A549 treated with ZK216348 at 1 μM for 4 hours (cell line): ENCODE measurements at places on chromosomes 16 and 17. TPM values are rescaled to one million over a fixed set of nuclear protein-coding genes. Genes with fewer than 3 reads are reported as not detected.

The MT1B gene
- total RNA-seq, result not detected in 5 replicates

The DHX38 gene
- total RNA-seq, result 43.6 to 56.4 TPM (median 54.9 TPM) in 5 replicates

The BICDL2 gene
- total RNA-seq, result not detected in 5 replicates

The CIAO3 gene
- total RNA-seq, result 16.4 to 29.7 TPM (median 25.3 TPM) in 5 replicates

The KPNA2 gene
- total RNA-seq, result 455 to 555 TPM (median 478 TPM) in 5 replicates

The CA5A gene
- not detected in 5 replicates for total RNA-seq

The JPT2 gene
- 168 to 242 TPM (median 184 TPM) in 5 replicates for total RNA-seq

The PLA2G10 gene
- total RNA-seq, result 0.38 to 0.41 TPM (median 0.39 TPM) in 3 of 5 replicates, not detected in the others

The DNAI2 gene
- not detected in 5 replicates for total RNA-seq

The GAS2L2 gene
- total RNA-seq, result 0.06 to 0.08 TPM in 2 of 5 replicates, not detected in the others

The TP53TG3F gene
- 0.07 to 0.26 TPM in 2 of 5 replicates, not detected in the others for total RNA-seq

The GPR142 gene
- total RNA-seq, result not detected in 5 replicates

The UTS2R gene
- total RNA-seq, result not detected in 5 replicates

The SLC9A5 gene
- 1.0 to 2.1 TPM (median 1.6 TPM) in 5 replicates for total RNA-seq

The DRC3 gene
- 1.8 to 2.8 TPM (median 2.4 TPM) in 5 replicates for total RNA-seq

The OMG gene
- not detected in 5 replicates for total RNA-seq

The HIGD1B gene
- not detected in 5 replicates for total RNA-seq

The SERPINF2 gene
- total RNA-seq, result 1.7 to 3.1 TPM (median 2.3 TPM) in 5 replicates

The CACNG3 gene
- total RNA-seq, result not detected in 5 replicates

The ARL2BP gene
- total RNA-seq, result 58.4 to 77.6 TPM (median 74.6 TPM) in 5 replicates

The ITGA2B gene
- total RNA-seq, result 1.2 to 1.9 TPM (median 1.6 TPM) in 5 replicates

The ZG16 gene
- not detected in 5 replicates for total RNA-seq

The FOXJ1 gene
- total RNA-seq, result 0.38 to 0.71 TPM (median 0.55 TPM) in 5 replicates

The BRIP1 gene
- 2.3 to 4.8 TPM (median 3.8 TPM) in 5 replicates for total RNA-seq

The CACNG1 gene
- total RNA-seq, result 0.11 to 0.37 TPM in 2 of 5 replicates, not detected in the others

The KRT17 gene
- 0.92 to 1.7 TPM (median 1.0 TPM) in 5 replicates for total RNA-seq

The ASGR1 gene
- total RNA-seq, result 0.69 to 2.2 TPM (median 1.1 TPM) in 5 replicates

The CYBC1 gene
- total RNA-seq, result 44.2 to 66.5 TPM (median 56.5 TPM) in 5 replicates

The ACLY gene
- 248 to 316 TPM (median 287 TPM) in 5 replicates for total RNA-seq

The STH gene
- not detected in 5 replicates for total RNA-seq

The HBZ gene
- total RNA-seq, result not detected in 5 replicates

The TLCD2 gene
- total RNA-seq, result 1.3 to 2.0 TPM (median 1.6 TPM) in 5 replicates

The C16orf86 gene
- total RNA-seq, result 0.45 TPM in 1 of 5 replicates, not detected in the others

The CCL15 gene
- not detected in 5 replicates for total RNA-seq

The OR1F1 gene
- total RNA-seq, result 0.32 to 0.76 TPM (median 0.41 TPM) in 5 replicates

The TNP2 gene
- not detected in 5 replicates for total RNA-seq

The PDIA2 gene
- total RNA-seq, result 0.20 to 0.84 TPM (median 0.73 TPM) in 5 replicates

The CBX1 gene
- 85.2 to 116 TPM (median 89.7 TPM) in 5 replicates for total RNA-seq

The FOXC2 gene
- 2.7 to 4.0 TPM (median 3.8 TPM) in 5 replicates for total RNA-seq

The RTN4RL1 gene
- 3.4 to 7.3 TPM (median 6.0 TPM) in 5 replicates for total RNA-seq

The FMNL1 gene
- total RNA-seq, result 20.1 to 41.6 TPM (median 37.7 TPM) in 5 replicates

The IL21R gene
- total RNA-seq, result 0.05 TPM in 1 of 5 replicates, not detected in the others

The SPN gene
- 0.08 TPM in 1 of 5 replicates, not detected in the others for total RNA-seq

The ADGRG3 gene
- total RNA-seq, result 0.37 to 0.57 TPM (median 0.49 TPM) in 5 replicates

The PRSS8 gene
- total RNA-seq, result 0.80 to 1.2 TPM (median 0.91 TPM) in 5 replicates

The SPEM1 gene
- total RNA-seq, result not detected in 5 replicates
